ENCODE measurements at places on chromosomes 13 and 19.

- DNase-seq, result no peak
Observed at GRCh38 chr13:102868366-102868936, 22.6 kb downstream of the ERCC5 start.

- no peak for DNase-seq
Observed at GRCh38 chr19:40274585-40275544, 10.3 kb downstream of the AKT2 start.

DNA sequence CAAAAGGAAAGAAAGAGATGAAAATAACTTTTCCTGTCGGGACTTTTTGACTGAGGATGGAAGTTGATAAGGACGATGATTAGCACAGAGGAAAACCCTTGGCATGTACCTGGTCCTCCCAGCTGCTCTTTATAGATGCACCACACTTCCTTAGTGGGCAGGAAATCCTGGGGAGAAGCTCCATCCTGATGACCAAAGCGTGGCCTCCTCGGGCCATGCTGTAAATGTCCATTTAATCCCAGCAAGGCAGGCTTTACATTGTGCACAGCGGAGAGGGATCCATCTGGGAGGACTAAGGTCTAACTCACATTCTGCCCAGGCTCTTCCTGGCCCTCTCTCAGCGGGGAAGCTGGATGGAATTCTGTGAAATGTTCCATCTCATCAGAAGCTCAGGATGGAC lies 113.5 kb downstream of the COL4A2 start:
- DNase-seq, result no peak

DNA sequence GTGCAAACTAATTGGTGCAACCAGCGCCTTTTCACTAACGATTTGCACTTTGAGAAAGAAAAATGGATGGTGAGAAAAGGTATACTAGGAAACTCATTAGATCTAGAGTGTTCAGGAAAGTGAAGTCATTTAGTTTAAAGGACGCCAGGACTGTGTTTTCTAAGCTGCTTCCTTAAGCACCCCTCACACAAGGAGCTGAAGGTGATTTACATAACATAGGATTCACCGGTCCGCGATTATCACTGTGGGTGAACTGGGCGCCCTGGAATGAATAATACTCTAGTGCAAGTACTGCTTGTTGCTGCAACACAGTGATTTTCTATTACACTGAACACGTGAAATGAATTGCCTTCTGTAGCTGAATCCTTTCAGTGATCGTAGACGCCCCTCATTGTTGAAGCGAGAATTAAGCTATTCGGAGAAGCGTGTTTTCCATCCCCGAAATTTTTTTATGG lies 2.6 kb upstream of the MAB21L1 start:
- no peak for DNase-seq

- no peak for DNase-seq
Observed at GRCh38 chr19:3591876-3592613, 6.8 kb downstream of the GIPC3 start.

GRCh38 chr13:23570099-23570920 lies at the start of gene TNFRSF19:
Gene TNFRSF19 (plus strand): TSS chr13:23570412. CDS start chr13:23590184, 19,772 bp downstream.
- DNase-seq, result no peak

DNA sequence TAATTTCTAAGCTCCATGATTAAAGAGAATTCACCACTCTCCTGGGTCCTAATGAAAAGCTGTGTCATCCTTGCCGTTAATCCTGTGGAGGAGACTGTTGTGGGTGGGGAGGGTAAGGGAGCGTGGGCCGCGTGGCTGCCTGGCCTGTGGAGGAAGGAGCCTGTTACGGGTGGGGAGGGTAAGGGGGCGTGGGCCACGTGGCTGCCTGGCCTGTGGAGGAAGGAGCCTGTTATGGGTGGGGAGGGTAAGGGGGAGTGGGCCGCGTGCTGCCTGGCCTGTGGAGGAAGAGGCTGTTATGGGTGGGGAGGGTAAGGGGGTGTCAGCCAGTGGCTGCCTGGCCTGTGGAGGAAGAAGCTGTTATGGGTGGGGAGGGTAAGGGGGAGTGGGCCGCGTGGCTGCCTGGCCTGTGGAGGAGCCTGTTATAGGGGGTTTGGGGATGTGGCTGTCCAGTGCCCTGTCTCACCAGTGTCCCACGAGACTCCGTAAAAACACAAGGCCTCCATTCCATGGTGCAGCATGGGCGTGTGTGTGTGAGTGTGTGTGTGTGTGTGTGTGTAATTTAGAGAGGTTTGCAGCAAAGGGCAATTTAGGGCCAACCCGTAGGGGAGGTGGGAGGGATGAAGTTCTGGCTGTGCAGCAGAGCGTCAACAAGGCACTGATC lies 15.6 kb upstream of the DCUN1D2 start:
- no peak for DNase-seq

DNA sequence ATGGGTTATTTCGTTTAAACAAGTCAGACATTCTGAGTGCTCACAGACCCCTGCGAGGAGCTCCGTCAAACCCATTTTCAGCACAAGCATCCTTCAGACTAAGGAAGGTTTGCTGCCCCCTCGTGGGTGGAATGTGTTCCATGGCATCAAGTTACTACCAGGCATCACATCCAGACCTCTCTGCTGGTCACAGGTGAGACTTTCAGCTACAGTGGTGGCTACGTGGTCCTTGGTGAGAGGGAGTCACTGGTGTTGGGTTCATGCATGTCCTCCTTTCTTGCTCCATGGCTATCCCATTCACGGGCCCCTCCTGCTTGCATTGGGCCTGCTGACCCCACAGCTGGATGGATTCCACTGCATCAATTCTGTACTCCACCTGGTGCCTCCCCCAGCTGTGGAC lies 9.1 kb upstream of the LILRB5 start:
- peak; percentile 85 for DNase-seq

- DNase-seq, result peak; percentile 26
Observed at GRCh38 chr13:88622362-88622973, 951.3 kb downstream of the SLITRK5 start.

GRCh38 chr13:23081220-23081619 lies 99.6 kb upstream of the SGCG start:
- no peak for DNase-seq

- no peak for DNase-seq
Observed at GRCh38 chr19:38006361-38007045, 99.5 kb downstream of the SIPA1L3 start.

GRCh38 chr13:77417897-77418296 lies 91.0 kb upstream of the MYCBP2 start:
- no peak for DNase-seq

DNA sequence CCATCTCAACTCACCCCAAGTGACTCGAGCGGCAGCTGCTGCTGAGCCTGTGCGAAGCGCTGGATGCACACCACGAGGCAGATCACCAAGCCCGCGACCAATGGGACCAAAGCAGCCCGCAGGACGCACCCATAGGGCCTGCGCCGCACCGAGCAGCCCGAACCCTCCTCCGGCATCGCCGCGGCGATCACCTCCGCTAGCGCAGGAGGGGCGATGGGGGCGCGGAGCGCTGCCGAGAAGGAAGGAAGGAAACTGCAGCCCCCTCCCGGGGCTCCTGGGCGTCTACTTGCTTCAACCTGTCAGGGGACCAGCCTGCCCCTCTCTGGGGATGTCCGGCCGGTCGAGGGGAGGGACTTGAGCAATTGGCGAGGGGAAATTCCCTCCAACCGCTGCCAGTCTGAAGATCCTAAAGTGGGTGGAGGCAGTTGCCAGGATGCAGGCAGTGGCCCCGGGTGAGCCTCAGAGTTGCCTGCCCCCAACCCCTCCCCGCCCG lies at the start of gene CD70:
Gene CD70 (minus strand): TSS at position 324 of the 493 bp plus-strand sequence. CDS start 148 bp downstream, at position 176.
- DNase-seq, result peak; percentile 74

DNA sequence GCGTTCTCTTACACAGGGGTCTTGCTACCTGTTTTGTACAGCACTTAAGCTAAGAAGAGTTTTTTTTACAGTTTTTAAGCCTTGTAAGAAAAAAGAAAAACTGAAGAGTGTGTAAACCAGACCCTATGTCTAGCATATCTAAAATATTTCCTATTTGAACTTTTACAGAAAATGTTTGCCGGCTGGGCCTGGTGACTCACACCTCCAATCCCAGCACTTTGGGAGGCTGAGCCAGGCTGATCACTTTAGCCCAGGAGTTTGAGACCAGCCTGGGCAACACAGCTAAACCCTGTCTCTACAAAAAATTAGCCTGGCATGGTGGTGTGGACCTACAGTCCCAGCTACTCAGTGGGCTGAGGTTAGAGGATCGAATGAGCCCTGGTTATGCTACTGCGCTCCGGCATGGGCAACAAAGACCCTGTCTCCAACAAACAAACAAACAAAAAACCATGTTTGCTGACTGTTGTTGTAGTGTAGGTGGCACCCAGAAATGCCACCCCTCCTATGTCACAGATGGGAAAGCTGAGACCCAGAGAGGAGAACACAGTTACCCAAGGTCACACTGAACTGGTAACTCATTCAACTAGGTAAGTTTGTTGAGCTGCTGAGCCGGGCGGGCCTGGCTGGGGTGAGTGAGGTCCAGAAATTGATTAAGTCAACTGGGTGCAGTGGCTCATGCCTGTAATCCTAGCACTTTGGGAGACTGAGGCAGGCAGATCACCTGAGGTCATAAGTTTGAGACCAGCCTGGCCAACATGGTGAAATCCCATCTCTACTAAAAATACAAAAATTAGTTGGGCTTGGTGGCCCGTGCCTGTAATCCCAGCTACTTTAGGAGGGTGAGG lies 1.9 kb upstream of the VASP start:
- DNase-seq, result no peak

DNA sequence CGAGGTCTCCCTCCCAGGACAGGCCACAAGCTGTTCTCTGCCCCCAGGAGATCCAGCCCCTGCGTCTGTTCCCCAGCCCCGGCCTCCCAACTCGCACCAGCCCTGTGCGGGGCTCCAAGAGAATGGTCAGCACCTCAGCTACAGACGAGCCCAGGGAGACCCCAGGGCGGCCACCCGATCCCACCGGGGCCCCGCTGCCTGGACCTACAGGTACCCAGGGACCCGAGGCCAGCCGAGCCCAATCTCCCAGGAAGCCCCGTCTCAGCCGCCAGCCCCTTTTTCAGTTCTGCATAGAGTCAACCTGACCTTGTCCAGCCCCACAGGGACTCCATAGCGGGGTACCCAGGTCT lies 5.9 kb downstream of the PNPLA6 start:
- no peak for DNase-seq

DNA sequence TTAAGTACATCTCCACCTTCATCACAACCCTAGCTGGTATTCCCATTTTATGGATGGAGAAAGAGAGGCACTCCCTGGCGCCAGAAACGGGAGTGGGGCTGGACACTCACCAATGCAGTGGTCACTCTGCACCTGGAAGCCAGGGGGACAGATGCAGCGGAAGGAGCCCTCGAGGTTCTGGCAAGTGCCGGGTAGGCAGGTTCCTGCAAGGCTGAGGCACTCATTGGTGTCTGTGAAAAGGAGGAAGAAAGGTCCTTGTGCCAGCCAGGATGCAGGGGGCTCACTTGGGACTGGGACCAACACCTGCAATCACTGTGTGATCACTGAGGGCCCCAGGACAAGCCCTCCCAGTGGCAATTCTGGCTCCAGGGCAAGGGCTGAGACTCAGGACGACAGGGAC lies 41.8 kb downstream of the CCL25 start:
- no peak for DNase-seq

GRCh38 chr13:45381196-45381595 lies 37.0 kb downstream of the SLC25A30 start:
- no peak for DNase-seq

DNA sequence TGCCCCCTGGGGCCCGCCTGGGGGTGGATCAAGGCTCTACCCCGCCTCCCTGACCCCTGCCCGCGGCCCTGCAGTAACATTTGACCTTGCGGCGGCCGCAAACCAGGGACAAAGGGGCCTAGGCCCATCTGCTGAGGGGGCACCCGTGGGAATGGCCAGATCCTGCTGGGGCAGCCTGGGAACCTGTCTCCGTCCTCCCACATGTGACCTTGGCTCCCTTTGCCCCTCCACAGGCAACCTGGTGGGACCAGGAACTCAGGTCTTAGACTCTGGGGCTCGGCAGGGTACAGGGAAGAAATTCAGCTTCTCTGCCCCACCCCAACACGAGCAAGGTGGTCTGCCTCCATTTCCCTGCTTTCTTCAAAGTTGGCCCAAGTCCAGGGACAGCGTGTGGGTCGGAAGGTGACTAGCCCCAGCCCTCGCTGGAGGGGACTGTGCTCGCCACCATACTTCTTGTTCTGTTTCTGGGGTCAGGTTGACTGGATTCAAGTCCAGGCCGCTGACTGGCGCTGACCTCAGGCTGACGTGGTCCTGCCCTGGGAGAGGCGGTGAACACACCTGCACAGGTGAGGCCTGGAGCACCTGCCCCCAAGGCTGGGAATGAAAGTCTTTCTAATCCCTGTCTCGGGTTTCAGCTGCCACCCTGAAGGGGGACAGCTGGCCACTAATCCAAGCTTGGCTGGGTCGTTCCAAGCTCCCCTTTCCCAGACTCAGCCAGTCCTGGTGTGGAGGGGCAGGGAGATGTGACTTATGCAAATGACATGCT lies 2.5 kb upstream of the NR2F6 start:
- DNase-seq, result no peak

DNA sequence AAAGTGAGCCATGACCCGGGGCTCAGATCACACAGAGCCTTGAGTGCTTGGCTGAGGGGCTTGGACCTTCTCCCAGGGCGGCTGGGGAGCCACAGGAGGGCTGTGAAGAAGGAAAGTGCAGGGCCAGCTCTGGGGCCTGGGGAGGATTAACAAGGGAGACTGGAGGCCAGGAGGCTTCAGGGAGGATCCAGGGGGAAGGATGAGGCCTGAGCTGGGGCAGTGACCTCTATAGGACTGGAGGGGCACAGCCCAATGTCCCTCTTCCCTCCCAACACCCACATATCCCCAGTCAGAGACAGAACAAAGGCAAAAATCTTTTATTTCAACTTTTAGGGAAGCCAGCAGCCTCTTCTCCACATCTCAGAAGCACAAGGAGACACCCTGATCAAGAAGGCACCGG lies 4.7 kb upstream of the SLC17A7 start:
- no peak for DNase-seq

DNA sequence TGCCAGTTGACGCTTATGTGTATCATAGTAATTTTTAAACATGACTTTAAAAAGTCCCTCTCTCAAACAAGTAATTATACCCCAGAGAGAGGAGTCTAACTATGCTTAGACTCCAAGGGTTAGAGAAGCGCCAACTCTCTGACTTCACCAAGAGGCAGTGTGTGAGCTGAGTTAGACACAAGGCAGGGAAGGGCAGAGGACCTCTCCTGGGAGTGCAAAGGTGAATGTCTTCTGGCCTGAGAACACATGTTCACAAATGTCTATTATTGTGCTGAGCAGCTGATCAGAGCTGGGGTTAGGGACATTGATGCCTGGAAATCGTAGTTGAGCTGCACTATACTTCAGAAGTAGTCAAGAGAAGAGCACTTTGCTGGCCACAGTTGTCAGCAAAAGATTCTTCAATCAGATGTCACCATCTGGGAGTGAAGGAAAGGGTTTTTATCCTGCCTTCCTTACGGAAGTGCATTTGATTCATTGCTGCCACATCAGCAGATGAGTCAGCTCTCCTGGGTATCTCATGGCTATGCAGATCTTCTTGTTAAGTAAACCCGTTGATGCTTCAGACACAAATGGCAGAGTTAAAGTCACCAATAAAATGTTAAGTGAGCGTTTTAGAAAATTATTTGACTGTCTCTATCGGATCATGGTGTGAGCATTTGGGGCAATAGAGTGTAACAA lies 283.2 kb upstream of the ARGLU1 start:
- no peak for DNase-seq

GRCh38 chr19:35710784-35711723 lies 6.7 kb downstream of the ZBTB32 start:
- DNase-seq, result peak; percentile 89

Measured in activated T-cell treated with anti-CD3 and anti-CD28 coated beads, Interleukin-2, amount 50 U/mL, for 48 hours (primary cell).